NCI-H2081 (cell line): ENCODE measurements at places on chromosomes 2 and 18.
A peak's percentile ranks its signal among the peaks of the same experiment; 100 is the strongest.

DNA sequence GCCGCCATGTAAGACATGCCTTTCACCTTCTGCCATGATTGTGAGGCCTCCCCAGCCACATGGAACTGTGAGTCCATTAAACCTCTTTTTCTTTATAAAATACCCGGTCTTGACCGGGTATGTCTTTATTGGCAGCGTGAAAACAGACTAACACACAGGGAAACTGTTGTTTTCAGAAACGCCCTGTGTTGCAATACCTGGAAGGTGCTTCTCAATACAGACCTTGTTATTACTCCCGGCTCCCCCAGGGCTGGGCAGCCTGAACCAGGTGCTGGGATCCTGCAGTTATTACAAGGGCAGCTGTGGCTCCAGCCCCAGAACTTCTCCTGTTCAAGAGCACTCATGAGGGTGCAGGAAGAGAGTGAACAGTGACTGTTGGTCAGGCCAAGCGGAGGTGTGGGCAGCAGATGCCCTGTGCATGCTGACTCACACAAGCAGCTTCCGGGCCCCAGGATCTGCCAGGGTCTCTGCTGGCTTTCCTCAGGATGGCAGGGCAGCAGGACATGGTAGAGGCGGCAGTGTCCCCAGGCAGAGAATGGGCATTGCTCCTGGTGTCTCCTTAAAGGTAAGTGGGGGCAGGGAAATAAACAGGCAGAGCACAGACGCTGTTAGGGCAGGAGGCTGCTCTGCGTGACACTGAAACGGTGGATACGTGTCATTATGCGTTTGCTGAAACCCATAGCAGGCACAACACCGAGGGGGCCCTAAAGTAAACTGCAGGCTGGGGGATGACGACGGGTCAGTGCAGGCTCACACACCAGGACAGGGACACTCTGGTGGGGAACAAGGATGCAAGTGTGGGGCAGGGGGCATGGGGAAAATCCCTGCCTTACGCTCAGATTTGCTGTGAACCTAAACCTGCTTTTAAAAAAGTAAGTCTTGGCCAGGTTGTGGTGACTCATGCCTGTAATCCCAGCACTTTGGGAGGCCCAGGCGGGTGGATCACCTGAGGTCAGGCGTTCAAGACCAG lies 89.1 kb downstream of the NDUFA10 start:
- no peak for DNase-seq

DNA sequence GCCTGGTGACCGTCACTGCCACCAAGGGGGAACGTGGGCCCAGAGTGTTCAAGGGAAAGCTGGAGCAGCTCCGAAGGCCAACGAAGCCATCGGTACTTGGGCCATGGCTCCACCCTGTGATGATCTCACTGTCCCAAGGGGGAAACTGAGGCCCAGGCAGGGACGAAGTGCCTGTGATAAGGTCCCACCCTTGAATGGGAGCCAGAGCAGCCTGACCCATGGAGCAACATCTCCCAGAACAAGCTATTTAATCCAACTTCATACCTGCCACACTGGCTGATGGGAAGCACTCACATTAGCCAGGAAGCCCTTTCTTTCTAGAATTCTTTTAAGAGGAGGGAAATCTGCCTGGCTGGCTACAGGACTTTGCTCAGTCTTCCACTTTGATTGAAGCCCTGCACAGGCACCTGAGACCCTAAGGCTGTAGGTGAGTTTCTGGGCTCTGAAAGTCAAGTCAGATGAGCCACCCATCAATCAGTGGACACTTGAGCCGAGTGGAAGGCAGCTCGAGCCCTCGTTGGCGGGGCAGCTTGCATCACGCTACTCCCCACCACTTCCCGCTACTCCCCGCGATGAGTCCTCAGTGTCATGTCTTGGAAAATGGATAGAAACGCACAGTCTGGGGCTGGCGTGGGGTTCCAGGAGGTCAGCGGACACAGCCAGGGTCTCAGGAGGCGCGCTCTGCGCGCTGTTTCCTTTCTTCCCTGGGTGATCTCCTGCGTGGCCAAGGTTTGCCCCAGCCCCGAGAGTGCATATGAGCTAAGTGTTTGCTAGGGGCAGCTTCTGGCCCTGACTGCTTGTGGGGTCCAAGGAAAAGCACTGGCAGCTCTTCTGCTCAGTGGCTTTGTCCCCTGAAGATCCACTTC lies 2.5 kb upstream of the HS6ST1 start:
- DNase-seq = no peak

DNA sequence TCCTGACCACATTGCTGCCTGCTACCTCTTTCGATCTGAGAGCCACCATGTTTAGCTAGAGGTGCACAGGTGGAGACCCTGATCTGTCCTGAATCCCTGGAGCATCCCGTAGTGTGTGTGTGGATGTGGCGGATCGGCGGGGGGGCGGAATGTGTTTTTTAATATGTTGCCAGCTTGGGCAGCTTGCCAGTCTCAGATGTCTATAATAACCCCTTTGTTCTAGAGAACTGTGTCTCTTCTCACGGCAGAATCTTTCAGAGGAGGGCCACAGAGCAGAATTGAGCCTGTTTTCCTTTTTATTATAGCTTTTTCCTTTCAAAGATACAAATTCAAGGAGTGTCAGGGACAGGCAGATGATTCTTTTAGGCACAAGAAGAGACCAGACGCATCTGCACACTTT lies 934.1 kb upstream of the KLHL29 start:
- peak; percentile 31 for DNase-seq

DNA sequence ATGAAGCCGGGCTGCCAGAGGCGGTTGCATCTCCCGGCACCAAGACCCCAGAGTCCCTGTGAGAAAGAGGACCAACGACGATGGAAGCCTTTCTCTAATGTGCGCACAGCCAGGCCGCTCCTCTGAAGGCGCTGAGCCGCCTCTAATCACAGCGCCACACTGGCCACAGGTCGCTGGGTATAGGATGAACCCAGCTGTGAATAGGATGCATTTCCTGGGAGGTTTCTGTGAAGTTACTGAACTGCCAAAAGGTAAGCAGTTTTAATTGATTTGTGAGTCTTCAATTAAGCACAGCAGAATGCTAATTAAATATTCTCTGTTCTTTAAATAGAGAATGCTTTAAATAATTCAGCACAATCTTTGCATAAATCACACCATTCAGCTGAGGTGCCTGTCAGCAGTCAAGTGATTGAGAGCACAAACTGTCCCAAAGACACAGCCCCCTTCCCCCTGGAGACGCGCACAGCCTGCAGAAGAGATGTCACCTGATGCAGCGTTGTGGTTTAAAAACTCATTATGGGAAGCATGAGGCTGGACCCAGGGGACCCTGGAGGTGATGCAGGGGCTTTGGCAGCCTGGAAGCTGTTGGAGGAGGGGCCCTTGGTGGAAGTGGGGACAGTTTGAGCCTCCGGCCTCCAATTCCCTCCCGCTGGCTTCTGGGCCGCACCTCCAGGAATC lies 98.1 kb downstream of the RTP5 start:
- no peak for DNase-seq

- no peak for DNase-seq
Measured at GRCh38 chr18:79494936-79495335, 99.2 kb downstream of the NFATC1 start.

- DNase-seq = no peak
Measured at GRCh38 chr2:26347286-26347865, 787 bp upstream of the ADGRF3 start.

- peak; percentile 62 for DNase-seq
Measured at GRCh38 chr2:51710222-51710621, 678.3 kb upstream of the NRXN1 start.

DNA sequence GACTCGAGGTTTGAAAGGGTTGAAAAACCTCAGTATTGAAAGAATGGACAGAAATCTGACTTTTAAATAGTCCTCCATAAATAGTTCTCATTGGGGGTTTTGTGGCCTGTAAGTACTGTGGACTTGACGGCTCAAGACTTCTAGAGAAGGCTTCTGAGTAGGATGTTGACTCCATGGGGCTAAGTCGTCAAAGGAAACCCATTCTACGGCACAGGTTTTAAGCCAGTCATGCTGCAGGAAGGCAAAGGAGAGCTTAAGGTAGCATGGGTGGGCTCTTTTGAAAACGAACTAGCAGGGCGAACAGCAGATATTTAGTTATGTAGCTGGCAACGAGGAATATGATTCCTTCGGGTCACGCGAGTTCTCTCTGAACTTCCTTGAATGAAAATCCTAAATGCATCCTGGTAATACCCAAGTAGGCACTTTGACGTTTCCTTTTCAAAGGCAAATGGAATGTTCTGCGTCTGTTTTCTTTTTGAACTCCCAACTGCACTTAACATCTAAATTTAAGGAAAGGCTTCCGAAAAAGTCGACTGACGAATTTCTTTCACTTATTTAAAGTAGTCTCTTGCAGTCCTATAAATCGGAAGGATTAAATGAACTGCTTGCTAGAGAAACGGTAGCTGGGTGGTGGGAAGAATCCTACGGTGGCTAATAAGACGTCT lies 1.1 kb upstream of the NEDD4L start:
- DNase-seq = no peak
